ENCODE measurements at places on chromosomes 11 and 22. TPM values are rescaled to one million over a fixed set of nuclear protein-coding genes. Genes with fewer than 3 reads are reported as not detected.

TMX2 gene
- total RNA-seq: 49.9 TPM

ASPHD2 gene
- not detected for total RNA-seq

OR8D4 gene
- not detected for total RNA-seq

MAPK12 gene
- total RNA-seq: 7.9 TPM

TSSK2 gene
- total RNA-seq: not detected

MS4A15 gene
- not detected for total RNA-seq

ACR gene
- total RNA-seq: not detected

LARGE1 gene
- total RNA-seq: 8.2 TPM

ANO9 gene
- total RNA-seq: 57.4 TPM

Data from placental epithelial cell (primary cell).